Activated CD4-positive, alpha-beta T cell treated with anti-CD3 and anti-CD28 coated beads for 24 hours (primary cell): ENCODE measurements at places on chromosomes 16 and 17.

DNA sequence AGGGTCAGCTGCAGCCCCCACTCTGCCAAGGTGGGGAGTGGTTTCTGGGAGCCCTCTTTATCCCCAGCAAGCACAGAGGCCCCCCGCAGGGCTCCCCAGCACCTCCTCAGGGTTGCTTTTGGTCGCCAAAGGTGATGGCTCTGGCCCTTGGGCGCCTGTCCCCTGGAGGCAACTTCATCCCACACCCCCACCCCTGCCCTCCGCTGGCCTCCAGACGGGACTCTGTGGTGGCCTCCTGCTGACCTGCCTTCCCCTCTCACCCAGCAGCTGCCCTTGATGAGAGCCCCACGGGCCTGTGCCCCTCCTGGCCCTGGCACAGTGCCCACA is 7.8 kb upstream of the RHOT2 start:
- DNase-seq = no peak

DNA sequence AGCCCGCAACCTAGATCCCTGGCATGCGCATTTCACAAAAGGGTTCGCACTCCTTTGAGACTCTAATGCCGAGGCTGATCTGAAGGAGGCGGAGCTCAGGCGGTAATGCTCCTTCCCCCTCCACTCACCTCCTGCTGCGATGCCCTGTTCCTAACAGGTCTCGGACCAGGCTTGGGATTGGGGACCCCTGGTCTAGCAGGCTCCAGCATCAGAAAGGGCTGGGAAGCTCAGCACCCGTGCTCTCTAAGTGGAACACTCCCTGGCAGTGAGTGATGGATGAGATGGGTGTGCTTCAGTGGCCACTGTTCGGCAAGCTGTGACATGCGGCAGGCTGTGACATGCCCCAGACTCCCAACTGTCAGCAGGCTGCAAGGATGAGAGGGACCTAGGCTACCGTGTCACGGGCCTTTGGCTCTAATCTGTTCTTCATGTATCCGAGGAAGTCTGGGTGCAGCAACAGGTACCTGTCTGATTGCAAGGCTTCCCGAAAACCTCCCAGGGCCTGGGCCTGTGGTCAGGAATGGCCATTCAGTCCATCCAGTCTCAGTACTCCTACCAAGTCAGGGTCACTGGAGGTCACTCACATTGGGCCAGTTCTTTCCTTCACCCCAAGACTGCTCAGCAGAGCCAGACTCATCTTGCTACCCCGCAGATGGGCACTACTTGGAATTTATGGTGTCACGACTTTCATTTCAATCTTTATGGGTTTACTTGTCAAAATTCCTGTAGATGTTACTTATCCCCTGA is 1.3 kb upstream of the ST6GALNAC2 start:
- DNase-seq = no peak

DNA sequence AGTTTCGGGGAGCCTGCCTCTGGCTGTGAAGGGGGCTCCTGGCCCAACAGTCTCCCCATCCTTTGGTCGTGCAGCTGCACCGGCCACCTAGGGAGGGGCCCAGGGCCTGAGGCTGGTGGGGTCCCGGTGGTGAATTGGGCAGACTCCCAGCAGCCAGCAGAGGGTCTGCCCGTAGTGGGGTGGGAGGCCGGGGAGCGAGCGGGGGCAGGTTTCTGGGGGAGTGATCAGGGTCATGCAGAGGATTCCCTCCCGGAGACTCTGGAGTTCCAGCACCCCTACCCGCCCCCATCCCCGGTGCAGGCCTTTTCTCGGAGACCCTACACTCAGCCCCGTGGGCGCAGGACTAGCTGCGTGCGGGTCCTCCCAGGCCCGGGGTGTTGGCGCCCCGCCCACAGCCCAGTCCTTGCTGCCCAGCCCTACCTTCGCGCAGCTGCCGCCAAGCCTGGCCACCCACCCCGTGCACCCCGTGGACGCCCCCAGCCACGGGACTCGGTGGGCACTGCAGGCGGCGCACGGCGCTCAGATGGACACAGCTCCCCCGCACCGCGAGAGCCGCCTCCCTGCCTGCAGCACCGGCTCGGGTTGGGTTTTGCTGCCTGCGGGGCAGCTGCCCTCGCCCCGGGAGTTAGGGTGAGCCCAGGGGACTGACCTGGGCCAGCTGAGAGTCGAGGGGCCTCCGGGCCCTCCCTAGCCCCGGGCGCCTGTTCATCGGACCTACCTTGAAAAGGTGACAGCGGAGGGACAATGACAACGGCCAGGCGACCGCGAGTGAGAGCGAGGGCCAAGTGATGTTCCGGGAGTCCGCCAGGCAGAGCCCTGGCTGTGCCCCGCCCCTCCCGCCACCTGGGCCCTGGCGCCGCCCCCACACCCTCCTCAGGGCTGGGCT is at the start of gene GNG13:
Gene GNG13, minus strand, starts transcription at position 787 of the 886 bp plus-strand sequence. CDS start 1,657 bp downstream, outside the sequence.
- DNase-seq = no peak

GRCh38 chr16:2004795-2005517 is 4.7 kb downstream of the ZNF598 start:
- DNase-seq = no peak

GRCh38 chr17:6402258-6402657 is 32.7 kb downstream of the AIPL1 start:
- DNase-seq = no peak

- DNase-seq = no peak
Measured at GRCh38 chr17:27433521-27433920, 22.7 kb upstream of the KSR1 start.

- no peak for DNase-seq
Measured at GRCh38 chr17:17320188-17320910, 17.2 kb downstream of the NT5M start.

DNA sequence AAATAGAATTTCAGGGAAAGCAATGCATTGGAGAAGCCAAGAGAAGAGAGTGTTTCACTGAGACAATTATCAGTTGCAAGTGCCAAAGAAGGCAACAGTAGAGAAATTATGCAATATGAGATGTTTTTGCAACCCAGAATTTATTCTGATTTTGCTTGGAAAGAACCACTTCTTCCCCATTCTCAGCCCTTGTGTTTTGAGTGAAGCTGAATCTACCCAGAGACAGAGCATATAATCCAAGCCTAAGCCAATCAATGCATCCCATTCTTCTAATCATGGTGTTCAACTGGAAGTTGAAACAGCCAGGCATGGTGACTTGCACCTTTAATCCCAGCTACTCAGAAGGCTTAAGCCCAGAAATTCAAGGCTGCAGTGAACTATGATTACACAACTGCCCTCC is 6.9 kb upstream of the SCNN1G start:
- DNase-seq = no peak

- no peak for DNase-seq
Measured at GRCh38 chr17:30477774-30478115, 537 bp downstream of the GOSR1 start.

- no peak for DNase-seq
Measured at GRCh38 chr17:72945473-72945872, 147.0 kb downstream of the SLC39A11 start.

DNA sequence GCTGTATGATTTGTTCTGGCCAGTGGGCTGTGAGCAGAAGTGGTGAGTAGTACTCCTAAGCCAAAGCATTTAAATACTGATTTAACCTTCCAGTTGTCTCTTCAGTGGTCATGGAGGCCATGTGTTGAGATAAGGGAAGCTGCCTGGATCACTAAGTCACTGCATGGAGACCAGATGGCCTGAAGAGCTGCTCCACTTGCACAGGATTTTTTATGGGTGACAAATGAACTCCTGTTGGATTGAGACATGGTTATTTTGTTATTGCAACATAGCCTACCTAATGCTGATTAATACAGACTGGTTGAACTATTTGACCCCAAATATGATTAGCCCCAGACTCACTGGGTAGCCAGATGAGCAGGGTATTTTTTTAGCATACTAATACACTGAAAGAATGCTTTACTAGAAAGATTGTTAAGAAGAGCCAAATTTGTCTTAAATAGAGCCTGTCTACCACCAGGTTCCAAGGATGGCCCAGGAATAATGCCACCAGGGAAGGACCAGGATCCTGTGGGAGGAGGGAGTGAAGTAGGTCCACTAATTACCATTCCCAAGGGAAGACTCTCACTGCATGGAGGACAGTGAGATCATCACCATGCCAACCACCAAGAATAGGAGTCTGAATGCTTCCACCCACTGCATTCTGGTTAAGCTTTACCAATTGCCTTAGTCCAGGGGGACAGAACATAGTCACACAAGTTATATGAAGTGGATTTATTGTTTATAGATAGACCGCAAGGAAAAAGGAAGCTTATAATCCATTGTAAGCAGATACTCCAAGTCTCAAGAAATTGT is 187.4 kb upstream of the IRX6 start:
- no peak for DNase-seq

GRCh38 chr17:72270273-72270924 is 149.6 kb downstream of the SOX9 start:
- no peak for DNase-seq

DNA sequence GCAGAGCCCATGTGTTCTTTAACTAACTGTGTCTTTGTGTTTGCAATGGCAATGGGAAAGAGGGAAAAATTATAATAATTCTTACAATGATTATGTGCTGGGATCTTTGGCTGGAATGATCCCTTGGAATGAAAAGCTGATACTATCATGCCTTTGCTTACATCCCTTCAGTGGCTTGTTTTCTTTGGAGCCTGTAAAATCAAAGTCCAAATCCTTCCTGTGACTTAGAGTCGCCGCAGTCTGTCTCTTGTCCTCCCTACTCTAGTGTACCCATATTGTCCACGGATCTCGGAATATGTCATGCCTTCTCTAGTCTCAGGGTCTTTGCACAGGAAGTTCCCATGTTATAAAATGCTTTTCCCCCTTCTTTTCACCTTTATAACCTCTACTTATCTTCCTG is 111.7 kb upstream of the MAF start:
- no peak for DNase-seq

- no peak for DNase-seq
Measured at GRCh38 chr17:8665684-8666083, 35.2 kb upstream of the MYH10 start.
